ENCODE measurements at places on chromosomes 7 and 10.

- DNase-seq: no peak
These were observed 43.7 kb downstream of the ZNF273 start for GRCh38 chr7:64946772-64947171.

DNA sequence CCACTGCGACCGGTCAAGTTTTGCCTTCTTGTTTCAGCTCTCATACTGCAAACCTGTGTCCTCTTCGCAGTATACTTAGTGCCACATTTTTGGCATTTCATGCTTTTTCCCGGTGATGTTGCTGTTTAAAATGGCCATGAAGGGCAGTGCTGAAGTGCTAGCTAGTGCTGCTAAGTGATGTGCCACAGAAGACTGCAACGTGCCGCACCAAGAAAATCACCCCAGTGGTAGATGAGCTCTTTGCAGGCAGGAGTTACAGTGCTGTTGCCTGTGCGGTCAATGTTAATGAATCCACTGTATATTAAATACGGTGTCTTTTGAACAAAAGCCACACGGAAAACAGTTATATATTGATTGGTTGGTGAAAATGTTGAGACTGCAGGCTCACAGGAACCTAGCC lies 120.3 kb downstream of the ANLN start:
- no peak for DNase-seq

DNA sequence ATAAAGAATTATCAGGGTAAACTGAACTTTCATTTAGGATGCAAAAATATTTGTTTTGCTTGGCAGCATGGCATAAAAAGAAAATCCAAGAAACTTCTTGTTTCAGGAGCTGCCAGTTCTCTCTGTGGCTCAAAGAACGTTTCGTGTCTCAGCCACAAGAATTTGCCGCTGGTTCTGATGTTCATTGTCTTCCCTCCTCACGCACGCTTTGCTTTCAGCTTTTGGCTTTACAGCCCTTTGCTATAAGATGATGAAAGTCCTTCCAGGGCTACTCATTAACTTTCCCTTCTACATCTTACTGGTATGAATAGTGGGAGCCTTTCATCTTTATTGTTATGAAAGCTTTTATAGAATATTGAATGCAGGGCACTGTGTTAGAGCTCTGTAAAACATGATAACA lies 124.7 kb downstream of the BICC1 start:
- DNase-seq: no peak

DNA sequence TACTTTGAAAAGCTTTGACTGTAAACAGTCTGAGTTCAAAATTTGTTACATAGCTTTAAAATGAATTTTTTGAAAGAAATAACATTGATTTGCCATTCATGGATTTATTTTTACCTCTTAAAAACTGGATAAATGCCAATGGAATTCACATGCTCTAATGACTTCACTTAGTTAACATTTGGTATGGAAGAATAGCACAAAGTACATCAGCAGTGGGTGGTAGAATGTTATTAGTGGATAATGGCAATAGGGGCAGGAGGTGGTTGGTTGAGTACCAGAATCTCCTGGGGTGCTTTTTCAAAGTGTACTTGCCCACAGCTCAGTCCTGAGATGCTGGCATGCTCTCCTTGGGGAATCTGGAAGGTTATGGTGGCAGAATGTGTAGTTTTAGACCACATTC lies 4.7 kb downstream of the PPP1R9A start:
- DNase-seq: no peak
